Stimulated activated naive B cell treated with anti-CD40 and anti-IgM and Interleukin-4, amounts not matched to agents 10 μg/mL and 1 μg/mL and 100 μg/mL, for 72 hours (primary cell): ENCODE measurements at places on chromosomes 3 and 15.

DNA sequence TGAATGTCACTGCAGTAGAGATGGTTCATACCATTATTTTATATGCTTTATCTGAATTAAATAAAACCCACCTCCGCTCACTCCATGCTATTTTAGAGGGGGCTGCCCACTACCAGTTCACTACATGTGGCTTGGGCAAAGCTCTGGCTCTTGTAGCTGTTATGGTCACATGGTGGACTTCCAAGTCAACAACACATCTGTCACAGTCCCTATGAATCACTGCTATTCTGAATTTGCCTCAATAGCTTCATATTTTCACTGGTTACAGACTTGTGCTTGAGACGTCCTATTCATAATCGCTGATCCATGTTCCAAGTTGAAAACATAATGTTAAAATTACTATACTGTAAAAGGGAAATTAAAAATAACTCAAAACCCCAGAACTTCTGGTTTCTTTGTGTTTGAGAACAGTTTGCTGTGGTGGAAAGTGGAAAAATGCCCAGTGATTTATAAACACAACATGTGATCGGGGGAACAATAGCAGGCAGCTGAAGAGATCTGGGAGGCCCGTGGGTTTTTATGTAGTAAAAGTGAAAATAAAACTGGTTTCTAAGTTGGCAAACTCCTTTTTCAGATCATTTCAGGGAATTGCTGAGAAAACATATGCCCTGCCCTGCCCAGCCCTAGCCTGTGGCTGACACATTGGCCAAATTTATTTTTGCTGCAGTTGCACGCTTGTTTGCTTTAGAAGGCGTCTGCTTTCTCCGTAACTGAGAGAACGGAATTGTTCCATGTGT is 128.8 kb upstream of the PRR23C start:
- H3K27me3 ChIP-seq = peaks cover 6% of the 10 kb centered on the region
- no peaks in the 10 kb centered on the region for H3K36me3 ChIP-seq
- H3K4me1 ChIP-seq = peaks cover 11% of the 10 kb centered on the region
- no peak overlapping the region for H3K27ac ChIP-seq

DNA sequence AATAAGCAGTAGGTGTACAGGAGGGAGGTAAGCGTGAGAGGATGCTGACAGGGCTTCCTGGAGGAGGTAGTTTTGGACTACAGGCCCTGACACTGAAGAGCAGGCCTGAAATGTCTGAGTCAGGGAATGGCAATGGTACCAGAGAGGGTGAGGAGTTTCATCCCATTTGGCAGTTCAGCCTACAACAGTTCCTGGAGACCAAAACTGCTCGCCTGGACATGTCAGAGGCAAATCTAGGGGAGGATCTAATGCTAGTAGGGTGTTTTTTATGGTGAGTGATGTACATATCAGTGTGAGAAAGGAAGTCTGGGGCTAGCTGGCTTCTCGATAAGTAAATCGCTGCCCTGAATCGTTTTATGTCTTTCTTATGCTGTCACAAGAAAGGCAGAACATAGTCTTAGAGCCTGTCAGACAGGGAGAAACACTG is 13.8 kb upstream of the TNFSF10 start:
- DNase-seq = no peak
- H3K27ac ChIP-seq = no peak overlapping the region
- no peaks in the 10 kb centered on the region for H3K36me3 ChIP-seq
- H3K4me3 ChIP-seq = no peak overlapping the region
- H3K27me3 ChIP-seq = no peaks in the 10 kb centered on the region

- H3K27me3 ChIP-seq = no peaks in the 10 kb centered on the region
- H3K4me3 ChIP-seq = no peak overlapping the region
- no peak for DNase-seq
- no peaks in the 10 kb centered on the region for H3K4me1 ChIP-seq
Measured at GRCh38 chr3:121096953-121097352, 188.9 kb downstream of the STXBP5L start.

GRCh38 chr15:69666921-69667811 is 214.5 kb downstream of the RPLP1 start:
- peaks cover 53% of the 10 kb centered on the region for H3K4me1 ChIP-seq
- no peak overlapping the region for H3K27ac ChIP-seq
- no peak overlapping the region for H3K4me3 ChIP-seq
- peaks cover 9% of the 10 kb centered on the region for H3K27me3 ChIP-seq
- peak; percentile 69 for DNase-seq

DNA sequence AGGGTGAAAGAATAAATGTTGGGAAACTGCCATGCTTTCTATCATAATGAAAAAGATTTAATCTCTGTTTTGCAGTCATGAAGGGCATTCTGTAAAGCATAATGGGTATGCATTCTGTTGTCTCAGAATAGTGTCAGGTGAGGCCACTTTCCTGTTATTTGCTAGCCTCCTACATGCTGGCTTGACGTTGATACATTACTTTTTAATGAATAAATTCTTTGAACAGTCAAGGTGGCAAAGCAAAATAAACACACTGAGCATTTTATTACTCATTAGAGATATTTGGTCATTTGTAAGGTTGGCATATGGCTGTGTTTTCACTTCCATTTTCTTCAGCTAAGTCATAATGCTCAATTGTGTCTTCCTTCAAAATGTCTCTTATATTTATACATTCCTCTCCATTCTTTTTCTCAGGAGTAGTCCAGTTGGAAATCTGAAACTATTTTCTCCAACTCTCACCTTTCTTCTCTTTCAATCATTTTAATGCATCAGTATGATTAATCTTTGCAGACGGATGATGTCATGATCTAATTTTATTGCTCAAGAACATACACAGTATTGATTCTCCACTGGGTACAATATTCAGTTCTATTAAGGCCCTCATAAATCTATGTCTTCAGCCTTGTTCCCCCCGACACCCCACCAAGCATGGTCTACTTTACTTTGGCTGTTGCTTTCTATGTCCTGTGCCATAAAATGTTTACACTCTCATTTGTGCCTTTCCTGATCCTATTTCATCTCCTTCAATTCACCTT is 290.7 kb downstream of the GBE1 start:
- no peak overlapping the region for H3K4me3 ChIP-seq
- no peaks in the 10 kb centered on the region for H3K4me1 ChIP-seq
- no peak for DNase-seq
- no peaks in the 10 kb centered on the region for H3K36me3 ChIP-seq
- no peaks in the 10 kb centered on the region for H3K27me3 ChIP-seq

DNA sequence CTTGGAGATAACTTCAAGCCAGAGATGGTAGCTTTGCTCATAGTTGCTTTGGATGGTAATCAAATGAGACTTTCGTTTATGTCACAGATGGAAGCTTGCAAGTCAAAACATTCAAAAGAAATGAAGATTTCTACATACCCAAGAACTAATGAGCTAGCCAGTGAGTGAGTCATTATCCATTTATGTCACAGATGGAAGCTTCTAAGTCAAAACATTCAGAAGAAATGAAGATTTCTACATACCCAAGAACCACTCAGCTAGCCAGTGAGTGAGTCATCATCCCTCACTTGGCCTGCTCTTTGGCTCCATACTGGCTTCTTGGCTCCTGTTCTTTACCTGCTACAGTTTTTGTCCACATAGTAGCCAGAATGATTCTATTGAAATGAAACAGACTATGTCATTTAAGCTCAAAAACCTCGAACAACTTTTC is 559.8 kb upstream of the CBLB start:
- H3K4me1 ChIP-seq = peaks cover 21% of the 10 kb centered on the region
- H3K27ac ChIP-seq = no peak overlapping the region
- no peaks in the 10 kb centered on the region for H3K27me3 ChIP-seq
- H3K36me3 ChIP-seq = peaks cover 4% of the 10 kb centered on the region
- no peak for DNase-seq

GRCh38 chr3:13770170-13771169 is 109.4 kb downstream of the WNT7A start:
- no peak overlapping the region for H3K27ac ChIP-seq
- DNase-seq = no peak
- H3K4me3 ChIP-seq = no peak overlapping the region
- H3K4me1 ChIP-seq = no peaks in the 10 kb centered on the region
- no peaks in the 10 kb centered on the region for H3K36me3 ChIP-seq
- H3K27me3 ChIP-seq = peaks cover 16% of the 10 kb centered on the region

- DNase-seq = no peak
- peaks cover 14% of the 10 kb centered on the region for H3K36me3 ChIP-seq
- no peaks in the 10 kb centered on the region for H3K27me3 ChIP-seq
- no peaks in the 10 kb centered on the region for H3K4me1 ChIP-seq
- no peak overlapping the region for H3K27ac ChIP-seq
Measured at GRCh38 chr3:158313338-158313927, 203.5 kb downstream of the RSRC1 start.

DNA sequence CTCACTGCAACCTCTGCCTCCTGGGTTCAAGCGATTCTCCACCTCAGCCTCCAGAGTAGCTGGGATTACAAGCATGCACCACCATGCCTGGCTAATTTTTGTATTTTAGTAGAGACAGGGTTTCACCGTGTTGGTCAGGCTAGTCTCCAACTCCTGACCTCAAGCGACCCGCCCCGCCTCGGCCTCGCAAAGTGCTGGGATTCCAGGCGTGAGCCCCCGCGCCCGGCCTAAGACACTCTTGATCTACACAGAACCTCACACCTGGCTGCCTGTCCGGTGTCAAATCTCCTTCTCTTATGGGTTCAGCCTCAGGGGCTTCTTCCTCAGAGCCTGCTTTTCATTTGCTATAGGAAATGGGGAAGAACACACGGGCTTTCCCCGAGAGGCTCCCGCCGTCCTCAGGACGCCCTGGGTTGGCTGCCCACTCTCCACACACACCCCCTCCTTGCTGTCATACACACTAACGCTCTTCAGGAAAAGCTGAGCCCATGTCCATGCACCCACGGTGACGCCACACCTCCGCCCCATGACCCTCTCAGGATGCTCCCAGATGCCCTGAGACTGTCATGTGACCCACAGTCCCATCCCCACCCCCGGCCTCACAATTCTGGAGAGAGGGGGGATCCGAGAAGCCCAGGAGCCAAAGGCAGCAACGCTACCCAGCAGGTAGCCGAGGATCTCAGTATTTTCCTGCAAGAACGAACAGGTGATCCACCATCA is 10.4 kb downstream of the TMEM44 start:
- no peaks in the 10 kb centered on the region for H3K36me3 ChIP-seq
- H3K4me1 ChIP-seq = no peaks in the 10 kb centered on the region
- no peak overlapping the region for H3K27ac ChIP-seq
- no peaks in the 10 kb centered on the region for H3K27me3 ChIP-seq
- no peak overlapping the region for H3K4me3 ChIP-seq

DNA sequence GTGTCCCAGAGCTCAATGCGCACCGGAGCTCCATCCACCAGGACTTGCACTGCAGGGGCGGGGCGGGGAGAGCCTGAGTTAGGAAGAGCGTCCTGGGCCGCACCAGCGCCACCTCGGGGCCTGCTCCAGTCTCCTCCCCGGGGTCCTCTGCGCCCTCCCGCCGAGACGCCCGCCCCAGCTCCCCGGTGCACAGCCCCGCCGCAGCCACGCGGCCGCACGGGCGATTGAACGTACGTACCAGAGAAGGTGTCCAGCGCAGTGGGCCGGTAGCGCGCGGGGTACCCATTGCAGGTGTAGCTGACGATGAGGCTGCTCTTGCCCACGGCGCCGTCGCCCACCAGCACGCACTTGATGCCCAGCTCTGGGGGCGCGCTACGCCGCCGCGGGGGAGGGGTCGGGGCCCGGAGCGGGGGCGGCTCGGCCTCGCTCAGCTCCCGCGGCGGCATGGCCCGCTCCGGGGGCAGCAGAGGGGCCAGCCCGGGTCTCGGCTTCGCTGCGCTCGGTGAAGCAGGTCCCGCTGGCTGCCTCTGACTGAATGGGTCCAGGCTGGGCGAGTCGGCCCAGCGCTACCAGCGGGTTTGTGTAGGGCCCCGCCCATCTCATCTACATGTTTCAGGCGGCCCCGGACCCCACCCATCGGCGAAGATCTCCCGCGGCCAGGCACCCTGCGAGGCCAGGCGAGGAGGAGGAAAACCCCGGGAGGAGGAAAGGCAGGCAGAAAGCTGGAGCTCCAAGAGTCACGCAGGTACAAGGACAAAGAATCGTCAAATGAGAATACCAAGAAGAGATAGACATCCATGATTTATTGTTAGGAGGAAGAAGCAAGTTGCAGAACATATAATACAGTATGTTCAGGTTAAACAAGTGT is at the start of gene RHOV:
Gene RHOV, minus strand, starts transcription at position 541 of the 868 bp plus-strand sequence. Its CDS starts 95 bp downstream, at position 446.
- DNase-seq = peak; percentile 48
- peak within 1 kb of the TSS; percentile 89 for H3K4me3 ChIP-seq
- H3K27me3 ChIP-seq = no peaks in the 10 kb centered on the region
- H3K36me3 ChIP-seq = no peaks in the 10 kb centered on the region
- H3K27ac ChIP-seq = peak within 1 kb of the TSS; percentile 90

DNA sequence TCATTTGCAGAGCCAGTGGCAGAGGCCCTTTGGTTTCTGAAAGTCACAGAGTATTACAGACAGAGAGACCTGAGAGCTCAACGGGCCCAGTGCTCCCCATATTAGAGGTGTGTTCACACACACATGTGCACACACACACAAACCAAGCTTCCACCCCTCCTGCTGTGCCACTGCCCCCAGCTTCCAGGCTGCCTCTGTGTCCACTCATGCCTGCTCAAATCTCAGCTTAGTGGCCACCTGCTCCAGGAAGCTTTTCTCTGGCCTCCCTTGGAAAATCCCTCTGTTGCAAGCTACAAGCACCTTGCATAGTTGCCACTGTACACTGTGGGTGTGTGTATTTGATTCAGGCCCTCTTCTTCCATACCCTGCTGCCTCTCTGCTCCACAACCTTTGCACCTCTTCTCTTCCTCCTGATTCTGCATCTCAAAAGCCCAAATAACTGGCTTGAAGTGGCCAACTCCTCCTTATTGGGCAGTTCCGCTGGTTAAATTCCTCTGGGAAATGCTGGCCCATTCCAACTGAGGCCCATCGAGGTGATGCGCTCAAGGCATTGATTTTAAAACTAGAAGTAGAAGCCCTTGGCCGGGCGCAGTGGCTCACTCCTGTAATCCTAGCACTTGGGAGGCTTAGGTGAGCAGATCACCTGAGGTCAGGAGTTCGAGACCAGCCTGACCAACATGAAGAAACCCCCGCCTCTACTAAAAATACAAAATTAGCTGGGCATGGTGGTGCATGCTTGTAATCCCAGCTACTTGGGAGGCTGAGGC is 23.0 kb downstream of the MESD start:
- H3K4me3 ChIP-seq = no peak overlapping the region
- H3K36me3 ChIP-seq = peaks cover 66% of the 10 kb centered on the region
- no peak for DNase-seq

- H3K27ac ChIP-seq = no peak overlapping the region
- H3K27me3 ChIP-seq = no peaks in the 10 kb centered on the region
Measured at GRCh38 chr3:46297658-46298423, 55.6 kb downstream of the CCR3 start.

DNA sequence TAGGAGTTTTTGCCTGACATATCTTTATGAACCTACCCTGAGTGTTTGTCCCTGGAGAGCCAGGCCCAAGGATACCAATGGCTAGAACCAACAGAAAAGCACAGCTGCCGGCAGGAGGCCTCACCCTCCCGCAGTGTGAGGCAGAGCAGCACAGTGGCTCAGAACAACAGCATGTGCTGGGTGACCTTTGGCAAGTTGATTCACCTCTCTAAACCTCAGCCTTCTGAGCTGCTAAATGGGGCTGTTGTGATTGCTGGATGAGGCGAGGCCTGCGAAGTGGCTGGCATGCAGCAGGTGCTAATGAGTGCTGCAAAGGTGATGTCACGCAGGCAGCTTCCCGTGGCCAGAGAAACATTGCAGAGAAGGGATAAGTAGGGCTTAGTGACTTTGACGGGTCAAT is 23.3 kb downstream of the IDH2 start:
- H3K4me3 ChIP-seq = no peak overlapping the region
- no peaks in the 10 kb centered on the region for H3K27me3 ChIP-seq
- peak overlapping the region; percentile 27 for H3K27ac ChIP-seq
- H3K36me3 ChIP-seq = peaks cover 49% of the 10 kb centered on the region
- no peak for DNase-seq
- H3K4me1 ChIP-seq = peaks cover 5% of the 10 kb centered on the region
